GM06990 (cell line): ENCODE measurements at places on chromosomes 6 and 20.

- no peak for DNase-seq
Measured at GRCh38 chr6:316753-317038, 24.4 kb downstream of the DUSP22 start.

DNA sequence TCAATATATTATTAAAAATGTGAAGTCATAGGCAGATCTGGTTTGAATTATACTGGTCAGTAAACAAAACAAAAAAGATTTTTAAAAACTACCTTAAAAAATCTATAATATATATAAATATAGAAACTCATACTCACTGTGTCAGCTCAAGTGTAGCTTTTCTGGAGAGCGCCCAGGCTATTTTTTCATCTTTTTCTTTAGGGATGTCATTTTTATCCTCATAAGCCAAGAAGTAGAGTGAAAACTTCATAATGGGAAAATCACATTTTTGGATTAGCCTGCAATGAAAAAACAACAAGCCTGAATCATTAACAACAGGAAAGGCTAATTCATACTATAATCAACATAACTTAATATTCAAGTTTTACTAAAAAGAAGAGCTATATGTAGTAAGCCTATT is 18.7 kb downstream of the GLO1 start:
- no peak for DNase-seq

- DNase-seq: no peak
Measured at GRCh38 chr6:138572167-138572875, 73.0 kb upstream of the NHSL1 start.

- no peak for DNase-seq
Measured at GRCh38 chr20:40977218-40977617, 51.4 kb upstream of the TOP1 start.

GRCh38 chr6:114049367-114049966 is 78.5 kb upstream of the HDAC2 start:
- DNase-seq: no peak

DNA sequence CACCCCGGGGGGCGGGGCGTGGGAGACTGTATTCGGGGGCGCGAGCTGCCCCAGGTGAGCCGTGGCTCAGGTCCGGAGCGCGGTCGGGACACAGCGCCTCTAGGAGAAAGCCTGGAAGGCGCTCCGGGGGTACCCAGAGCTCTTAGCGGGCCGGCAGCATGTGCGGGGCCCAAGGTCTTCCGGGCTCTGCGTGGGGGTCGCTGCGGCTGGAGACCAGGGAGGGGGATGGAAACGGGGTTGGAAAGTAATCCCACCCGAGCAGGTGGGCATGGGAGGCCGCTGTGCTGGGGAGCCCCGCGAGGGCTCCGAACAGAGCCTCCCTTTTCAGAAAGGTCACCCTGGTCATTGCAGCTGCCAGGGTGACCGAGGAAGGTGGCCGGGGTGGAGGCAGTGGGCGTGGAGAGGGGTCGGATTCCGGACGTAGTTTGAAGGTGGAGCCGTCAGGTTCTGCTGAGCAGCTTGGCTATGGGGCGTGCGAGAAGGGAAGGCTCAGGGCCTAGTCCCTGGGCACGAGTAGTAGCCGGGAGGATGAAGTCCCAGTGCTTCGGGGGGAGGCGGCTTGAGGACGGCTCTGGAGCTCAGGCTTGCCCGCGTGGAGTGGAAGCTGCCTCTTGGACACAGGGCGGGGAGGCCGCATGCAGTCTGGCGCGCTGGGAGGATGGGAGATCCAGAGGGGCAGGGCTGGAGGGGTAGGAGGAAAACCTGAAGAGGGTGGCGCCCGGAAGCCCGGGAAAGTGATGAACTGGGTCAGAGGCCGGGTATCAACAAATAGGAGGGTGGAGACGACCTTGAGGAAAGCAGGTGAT is at the start of gene SIRT5:
SIRT5 (plus strand) TSS at position 31 of the 806 bp plus-strand sequence. CDS start 9,510 bp downstream, outside the sequence.
- DNase-seq: peak; percentile 89
